ENCODE measurements at places on chromosomes 16 and 17. TPM values are rescaled to one million over a fixed set of nuclear protein-coding genes. Genes with fewer than 3 reads are reported as not detected.

- H3K4me3 ChIP-seq: no peak overlapping the region
- no peaks in the 10 kb centered on the region for H3K27me3 ChIP-seq
- H3K4me1 ChIP-seq: no peaks in the 10 kb centered on the region
- no peak for DNase-seq
Measured at GRCh38 chr17:53765129-53765528, 57.6 kb upstream of the KIF2B start.

DNA sequence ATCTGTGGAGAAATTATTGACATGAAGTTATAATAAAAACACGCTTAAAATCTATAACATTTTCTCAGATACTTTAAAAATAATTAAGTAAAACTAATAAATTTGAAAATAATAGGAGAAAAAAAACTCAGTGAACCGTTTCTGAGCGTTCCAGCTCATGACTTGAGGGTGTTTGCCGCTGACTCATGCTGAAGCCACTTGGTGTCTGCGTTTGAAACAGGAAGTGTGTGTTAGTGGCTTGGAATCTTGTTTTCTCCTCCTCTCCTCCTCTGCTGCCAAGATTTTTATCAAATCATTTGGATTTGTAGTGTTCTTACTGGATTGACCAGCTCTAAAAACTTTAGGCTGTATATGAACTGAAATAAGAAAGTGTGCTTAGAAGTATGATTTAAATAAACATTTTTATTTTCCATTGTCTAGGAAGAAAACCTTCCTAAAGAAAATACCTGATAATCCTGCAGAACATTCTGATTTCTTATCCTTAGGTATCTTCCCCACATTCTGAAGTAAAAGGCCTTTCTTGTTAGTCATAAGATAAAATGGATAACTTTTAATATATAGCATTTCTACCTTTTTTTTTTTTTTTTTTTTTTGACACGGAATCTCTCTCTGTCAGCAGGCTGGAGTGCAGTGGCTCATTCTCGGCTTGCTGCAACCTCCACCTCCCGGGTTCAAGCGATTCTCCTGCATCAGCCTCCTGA, 30.8 kb downstream of the USP10 start:
- DNase-seq: no peak
- H3K4me1 ChIP-seq: peaks cover 16% of the 10 kb centered on the region
- H3K27me3 ChIP-seq: no peaks in the 10 kb centered on the region
- no peak overlapping the region for H3K27ac ChIP-seq
- H3K4me3 ChIP-seq: no peak overlapping the region
- H3K36me3 ChIP-seq: no peaks in the 10 kb centered on the region

DNA sequence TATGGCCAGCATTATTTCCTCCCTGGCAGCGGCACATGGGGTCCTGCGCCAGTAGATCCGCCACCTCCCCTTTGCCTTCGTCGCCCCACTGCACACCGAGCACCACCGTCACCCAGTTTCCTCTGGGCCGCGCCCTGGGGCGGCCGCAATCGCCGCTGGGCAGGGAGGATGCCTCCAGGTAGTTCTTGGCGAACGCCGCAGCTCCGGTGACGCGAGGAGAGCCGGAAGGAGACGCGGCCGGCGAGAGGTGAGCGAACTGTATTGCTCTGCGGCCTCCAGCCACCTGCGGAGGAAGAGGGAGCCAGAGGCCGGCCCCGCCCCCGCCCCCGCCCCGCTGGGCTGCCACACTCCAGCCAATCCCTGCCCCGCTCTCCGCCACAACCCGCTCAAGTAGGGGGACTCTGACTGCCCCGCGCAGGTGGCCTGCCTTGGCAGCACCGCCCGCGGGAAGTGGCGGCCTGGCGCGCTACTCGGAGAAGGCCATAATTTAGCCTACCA, 11.8 kb upstream of the SLFN13 start:
- H3K36me3 ChIP-seq: no peaks in the 10 kb centered on the region
- peaks cover 39% of the 10 kb centered on the region for H3K27me3 ChIP-seq
- peak; percentile 59 for DNase-seq
- H3K4me1 ChIP-seq: no peaks in the 10 kb centered on the region
- H3K27ac ChIP-seq: no peak overlapping the region

GRCh38 chr16:47477679-47478078, 16.5 kb downstream of the PHKB start:
- DNase-seq: no peak
- H3K36me3 ChIP-seq: no peaks in the 10 kb centered on the region
- no peaks in the 10 kb centered on the region for H3K4me1 ChIP-seq
- no peak overlapping the region for H3K4me3 ChIP-seq

GRCh38 chr16:9966569-9967157, 215.6 kb downstream of the GRIN2A start:
- H3K4me3 ChIP-seq: no peak overlapping the region
- H3K27me3 ChIP-seq: peaks cover 17% of the 10 kb centered on the region
- DNase-seq: no peak
- H3K36me3 ChIP-seq: no peaks in the 10 kb centered on the region
- no peaks in the 10 kb centered on the region for H3K4me1 ChIP-seq

- H3K4me1 ChIP-seq: no peaks in the 10 kb centered on the region
- H3K27me3 ChIP-seq: no peaks in the 10 kb centered on the region
- no peak overlapping the region for H3K4me3 ChIP-seq
Measured at GRCh38 chr17:52106638-52107261, 51.8 kb downstream of the CA10 start.

- no peak overlapping the region for H3K4me3 ChIP-seq
- no peaks in the 10 kb centered on the region for H3K36me3 ChIP-seq
- no peak overlapping the region for H3K27ac ChIP-seq
- no peak for DNase-seq
- no peaks in the 10 kb centered on the region for H3K4me1 ChIP-seq
Measured at GRCh38 chr16:35308674-35309073, 1849.3 kb downstream of the TP53TG3F start.

DNA sequence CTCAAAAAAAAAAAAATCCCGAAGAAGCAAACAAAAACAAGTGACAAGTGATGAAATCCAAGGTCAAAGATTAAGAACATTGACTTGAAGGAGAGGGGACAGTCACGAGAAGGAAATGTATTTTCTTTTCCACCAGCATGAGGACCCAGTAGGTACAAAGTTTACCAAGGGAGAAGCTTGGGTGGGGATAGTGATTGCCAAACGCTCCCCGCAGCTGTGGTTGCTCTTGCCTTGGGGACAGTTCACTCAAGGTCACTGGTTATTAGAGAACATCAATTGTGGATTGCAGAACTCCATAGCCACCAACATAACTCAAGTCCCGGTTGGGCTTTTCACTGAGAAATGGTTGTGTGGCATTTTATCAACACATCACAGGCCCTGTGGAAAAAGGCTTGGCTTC, 27.0 kb downstream of the RSL1D1 start:
- no peak overlapping the region for H3K4me3 ChIP-seq
- no peak overlapping the region for H3K27ac ChIP-seq
- H3K4me1 ChIP-seq: no peaks in the 10 kb centered on the region
- no peaks in the 10 kb centered on the region for H3K36me3 ChIP-seq

DNA sequence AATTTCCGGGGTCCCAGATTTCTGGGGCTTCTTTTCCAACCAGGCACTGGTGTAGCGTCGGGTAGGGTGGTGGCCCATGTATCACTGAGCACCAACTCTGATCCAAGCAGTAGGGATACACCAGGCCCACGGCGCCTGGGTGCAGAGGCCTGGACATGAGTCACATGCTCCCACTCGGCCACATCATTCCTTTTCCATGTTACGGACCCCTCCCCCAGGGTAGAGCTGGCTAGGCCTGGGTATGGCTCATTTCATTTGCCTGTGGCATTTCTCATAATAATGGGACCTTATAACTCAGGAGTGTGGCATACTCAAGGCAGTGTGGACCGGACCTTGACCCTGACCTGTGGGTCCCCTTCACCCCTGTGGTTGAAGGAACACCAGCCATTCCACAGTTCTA, 18.0 kb upstream of the NDRG4 start:
- DNase-seq: no peak
- H3K4me1 ChIP-seq: peaks cover 3% of the 10 kb centered on the region
- H3K27ac ChIP-seq: no peak overlapping the region

DNA sequence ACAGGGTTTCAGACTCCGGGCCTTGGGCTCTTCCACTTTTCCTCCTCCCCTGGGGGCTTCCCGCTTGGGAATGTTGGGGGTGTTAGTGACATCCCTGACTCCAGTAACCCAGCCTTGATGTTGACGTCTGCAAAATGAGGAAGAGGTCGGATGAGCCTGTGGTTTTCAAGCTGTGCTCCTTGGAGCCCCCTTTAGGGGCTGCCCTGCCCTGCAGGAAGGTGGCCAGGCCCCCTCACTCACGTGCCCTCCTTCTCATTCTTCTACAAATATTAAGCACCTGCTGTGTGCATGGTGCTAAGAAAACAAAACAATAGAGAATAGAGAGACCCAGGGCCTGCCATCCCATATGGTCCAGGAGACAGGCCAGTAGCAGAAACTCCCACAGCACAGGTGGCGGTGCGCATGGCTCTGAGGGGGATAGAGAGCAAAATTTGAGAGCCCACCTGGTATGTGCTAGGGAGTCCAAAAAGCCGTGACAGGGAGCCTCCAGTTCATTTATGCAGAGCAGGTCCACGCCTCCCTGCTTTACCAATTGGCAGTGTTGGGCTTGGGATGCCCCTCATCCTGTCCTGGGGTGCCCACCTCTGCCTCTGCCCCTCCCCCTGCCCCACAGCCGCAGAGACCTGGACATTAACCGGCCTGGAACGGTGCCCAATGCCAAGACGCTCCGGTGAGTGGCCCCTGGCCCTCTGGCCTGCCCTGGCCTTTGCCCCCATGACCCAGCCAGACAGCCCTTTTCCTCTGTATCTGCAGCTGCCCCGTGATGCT, 7.4 kb downstream of the NDRG4 start:
- no peak overlapping the region for H3K4me3 ChIP-seq
- peaks cover under 1% of the 10 kb centered on the region for H3K27me3 ChIP-seq
- H3K27ac ChIP-seq: no peak overlapping the region
- DNase-seq: no peak

ZNF594 gene
- total RNA-seq: 15.5 TPM

TBC1D3C gene
- not detected for total RNA-seq

LITAFD gene
- total RNA-seq: not detected

RBBP6 gene
- 54.5 TPM for total RNA-seq

INTS2 gene
- 21.9 TPM for total RNA-seq

BRICD5 gene
- 8.5 TPM for total RNA-seq

NUPR1 gene
- total RNA-seq: not detected

SMIM5 gene
- not detected for total RNA-seq

B4GALNT2 gene
- 0.04 TPM for total RNA-seq

SMYD4 gene
- total RNA-seq: 22.0 TPM

PDK2 gene
- 18.3 TPM for total RNA-seq

Measured in H1 (cell line).